ENCODE measurements at places on chromosomes 13 and 19.

GRCh38 chr13:24985107-24985506 lies 110.8 kb upstream of the PABPC3 start:
- no peak for DNase-seq

DNA sequence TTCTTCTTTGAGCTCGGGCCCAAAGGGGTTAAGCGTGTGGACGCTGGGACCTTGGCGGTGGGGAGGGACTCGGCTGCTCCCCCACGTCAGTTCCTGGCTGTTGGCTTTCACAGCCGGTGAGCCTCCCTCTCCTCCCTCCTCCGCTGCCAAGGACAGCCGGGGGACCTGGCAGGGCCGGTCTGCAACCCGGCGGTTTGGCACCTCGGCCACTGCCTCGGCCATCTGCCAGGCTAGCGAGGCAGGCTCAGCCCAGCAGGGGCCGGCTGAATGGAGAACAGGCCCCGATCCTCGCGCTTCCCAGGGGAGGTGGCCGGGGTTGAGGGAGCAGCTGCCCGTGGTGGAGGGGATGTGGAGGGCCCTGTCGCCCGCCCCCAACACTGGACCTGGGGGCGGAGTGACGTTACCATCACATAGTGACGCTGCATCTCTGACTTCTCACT lies 5.0 kb downstream of the TLE5 start:
- no peak for DNase-seq

DNA sequence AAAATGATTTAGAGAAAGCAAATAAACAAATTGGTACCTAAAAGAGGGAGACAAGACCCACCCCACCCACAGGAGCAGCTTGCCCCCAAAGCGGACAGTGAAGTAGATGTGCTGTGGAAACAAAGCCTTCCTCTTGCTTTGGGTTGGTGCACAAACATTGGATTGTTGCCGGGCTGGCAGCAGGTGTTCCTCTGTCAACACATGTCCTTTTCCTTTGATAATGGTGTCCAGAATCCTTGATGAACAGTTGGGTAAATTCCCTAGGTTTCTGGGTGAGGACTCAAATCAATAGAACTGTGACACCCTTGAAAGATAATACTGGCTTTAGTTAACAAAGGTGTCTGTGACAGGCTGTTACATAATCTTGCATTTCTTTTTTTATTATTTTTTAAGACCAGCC lies 311.8 kb downstream of the SPRY2 start:
- no peak for DNase-seq

GRCh38 chr19:30649934-30650614 lies 277.9 kb downstream of the ZNF536 start:
- DNase-seq, result peak; percentile 10

DNA sequence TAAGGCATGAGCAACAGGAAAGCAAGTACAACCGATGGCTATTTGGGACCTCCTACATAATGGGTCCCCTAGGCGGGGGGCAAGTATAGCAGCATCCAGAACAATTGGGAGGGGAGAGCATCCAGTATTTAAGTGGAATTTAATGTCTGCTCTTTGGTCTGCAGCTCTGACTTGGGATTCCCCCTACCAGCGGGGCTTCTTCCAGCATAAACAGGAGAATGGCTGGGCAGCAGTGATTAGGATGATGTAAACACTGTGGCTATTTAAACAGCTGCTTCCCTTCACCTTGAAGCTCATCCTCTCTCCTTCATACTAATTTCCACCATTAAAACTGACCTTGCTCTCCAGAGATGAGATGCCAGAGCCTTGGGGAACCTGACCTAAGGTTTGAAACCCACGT lies 73.9 kb upstream of the OXGR1 start:
- no peak for DNase-seq

- DNase-seq, result peak; percentile 74
Measured at GRCh38 chr19:55632463-55632834, 8.1 kb upstream of the ZNF784 start.

DNA sequence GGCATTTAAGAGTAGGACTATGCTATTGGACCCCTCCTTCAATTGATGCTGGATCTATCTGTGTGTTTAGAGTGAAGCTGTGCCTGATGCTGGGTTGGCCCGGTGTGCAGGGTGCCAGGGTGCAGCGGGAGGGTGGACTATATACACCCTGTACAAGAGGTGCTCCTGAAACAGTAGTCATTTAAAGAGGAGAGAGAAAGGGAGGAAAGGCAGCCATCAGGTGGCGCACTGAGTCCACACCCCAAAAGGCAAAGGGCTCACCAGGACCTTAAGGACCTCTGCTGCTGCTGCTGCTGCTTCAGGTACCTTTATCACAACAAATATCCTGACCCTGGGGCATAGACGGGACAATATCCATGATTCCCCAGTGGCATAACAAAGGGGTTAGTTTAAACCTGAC lies 39.4 kb downstream of the ZNF136 start:
- no peak for DNase-seq

DNA sequence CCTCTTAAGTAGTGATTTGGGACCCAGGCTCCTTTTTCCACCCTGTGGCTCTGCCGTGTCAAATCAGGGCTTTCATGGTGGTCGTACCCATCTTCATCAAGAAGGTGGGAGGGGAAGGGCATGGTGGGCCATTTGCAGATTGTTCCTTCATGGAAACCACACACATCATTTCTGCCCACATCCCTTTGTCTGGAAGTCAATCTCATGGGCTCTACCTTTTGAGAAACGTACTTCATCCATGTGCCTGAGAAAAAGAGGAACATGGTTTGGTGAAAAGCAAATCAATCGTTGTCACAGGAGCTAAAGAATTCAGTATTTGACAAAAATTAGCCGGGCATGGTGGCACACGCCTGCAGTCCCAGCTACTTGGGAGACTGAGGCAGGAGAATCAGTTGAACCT lies 233.4 kb downstream of the FOXO1 start:
- no peak for DNase-seq

DNA sequence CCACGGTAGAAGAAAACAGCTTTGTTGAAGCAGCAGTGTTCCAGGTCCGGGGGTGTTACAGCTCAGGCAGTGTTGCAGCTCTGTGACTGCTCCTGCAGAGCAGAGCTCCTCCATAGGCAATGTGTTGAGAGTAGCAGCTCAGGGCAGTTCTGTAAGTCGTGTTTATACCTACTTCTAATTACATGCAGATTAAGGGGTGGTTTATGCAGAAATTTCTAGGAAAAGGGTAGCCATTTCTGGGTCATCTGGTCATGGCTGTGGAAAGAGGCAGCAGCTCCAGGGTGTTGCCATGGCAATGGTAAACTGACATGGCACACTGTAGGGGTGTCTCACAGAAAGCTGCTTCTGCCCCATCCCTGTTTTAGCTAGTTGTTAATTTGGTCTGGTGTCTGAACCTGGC lies 316.4 kb downstream of the GPC5 start:
- DNase-seq, result no peak

- no peak for DNase-seq
Measured at GRCh38 chr19:2546128-2547032, 70.5 kb downstream of the GADD45B start.

DNA sequence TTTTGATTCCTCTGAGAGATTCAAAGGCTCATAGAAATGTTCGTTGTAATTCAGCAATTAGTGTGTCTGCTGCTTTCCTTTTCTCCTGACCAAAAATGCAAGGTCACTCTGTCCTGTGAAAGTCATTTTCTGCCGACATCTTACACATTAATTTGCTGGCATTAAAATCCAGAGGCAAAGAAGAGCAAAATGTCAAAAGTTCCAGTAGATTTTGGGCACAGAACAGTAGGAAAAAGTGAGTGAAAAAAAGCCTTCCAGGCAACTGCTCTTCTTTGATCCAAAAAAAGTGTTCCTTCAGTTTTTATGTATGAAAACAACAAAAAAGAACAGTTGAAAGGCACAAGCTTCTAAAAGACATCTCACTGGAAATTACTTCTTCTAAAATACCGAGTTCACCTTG lies 413.8 kb downstream of the FOXO1 start:
- DNase-seq, result no peak

- DNase-seq, result no peak
Measured at GRCh38 chr13:89432997-89433396, 1761.8 kb downstream of the SLITRK5 start.

GRCh38 chr13:69194130-69194529 lies 913.5 kb upstream of the ATXN8OS start:
- no peak for DNase-seq

- no peak for DNase-seq
Measured at GRCh38 chr13:106911627-106912026, 343.7 kb upstream of the ARGLU1 start.

GRCh38 chr13:25657157-25657556 lies 285.4 kb downstream of the ATP8A2 start:
- no peak for DNase-seq

DNA sequence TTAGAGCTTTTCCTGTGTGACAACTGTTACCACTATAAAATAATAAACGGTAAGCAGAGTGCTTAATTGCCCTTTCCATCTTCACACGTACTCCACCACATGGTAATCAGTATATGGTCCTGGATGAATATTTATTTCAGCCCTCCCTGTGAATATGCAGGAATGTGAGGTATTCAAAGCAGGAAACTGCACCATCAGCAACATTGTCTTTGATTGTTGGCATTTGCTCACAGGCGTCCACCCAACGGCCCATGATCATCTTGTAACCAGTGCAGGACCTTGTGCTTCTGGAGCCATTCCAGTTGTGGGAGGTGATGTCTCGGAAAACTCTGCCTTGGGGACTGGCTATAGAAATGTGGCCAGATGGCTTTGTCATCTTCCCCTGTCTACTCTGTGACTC lies 132.6 kb downstream of the COG6 start:
- DNase-seq, result no peak

- no peak for DNase-seq
Measured at GRCh38 chr13:27728271-27728670, 64.0 kb upstream of the GSX1 start.

DNA sequence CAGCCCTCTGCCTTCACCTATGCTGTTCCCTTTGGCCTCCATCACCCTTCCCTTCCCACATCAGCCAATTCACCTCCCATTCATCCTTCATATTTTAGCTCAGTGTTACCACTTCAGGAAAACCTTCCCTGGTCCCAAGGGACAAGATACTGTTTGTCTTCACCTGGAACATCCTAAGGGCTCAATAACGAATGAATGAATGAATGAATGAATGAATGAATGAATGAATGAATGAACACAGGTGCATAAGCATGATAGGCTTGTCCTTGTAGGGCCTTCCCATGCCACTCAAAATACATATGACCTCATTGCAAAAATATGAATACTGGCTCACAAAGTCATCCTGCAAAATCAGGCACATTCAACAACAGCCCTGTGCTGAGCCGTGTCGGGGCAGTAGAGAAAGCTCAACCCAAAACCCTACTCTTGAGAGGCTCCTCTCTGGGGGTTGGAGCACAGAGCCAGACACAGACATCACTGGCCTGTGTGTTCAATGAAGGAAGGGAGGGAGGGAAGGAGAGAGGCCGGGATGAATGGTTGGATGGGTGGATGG lies 33.7 kb upstream of the TPM4 start:
- DNase-seq, result no peak

- no peak for DNase-seq
Measured at GRCh38 chr19:46844067-46844489, 6.6 kb downstream of the AP2S1 start.

GRCh38 chr19:12792051-12792852 lies 966 bp downstream of the JUNB start:
- DNase-seq, result peak; percentile 77

GRCh38 chr13:45933203-45933908 lies 81.8 kb upstream of the SIAH3 start:
- DNase-seq, result no peak

- no peak for DNase-seq
Measured at GRCh38 chr13:111119966-111120365, 4.9 kb downstream of the ARHGEF7 start.

DNA sequence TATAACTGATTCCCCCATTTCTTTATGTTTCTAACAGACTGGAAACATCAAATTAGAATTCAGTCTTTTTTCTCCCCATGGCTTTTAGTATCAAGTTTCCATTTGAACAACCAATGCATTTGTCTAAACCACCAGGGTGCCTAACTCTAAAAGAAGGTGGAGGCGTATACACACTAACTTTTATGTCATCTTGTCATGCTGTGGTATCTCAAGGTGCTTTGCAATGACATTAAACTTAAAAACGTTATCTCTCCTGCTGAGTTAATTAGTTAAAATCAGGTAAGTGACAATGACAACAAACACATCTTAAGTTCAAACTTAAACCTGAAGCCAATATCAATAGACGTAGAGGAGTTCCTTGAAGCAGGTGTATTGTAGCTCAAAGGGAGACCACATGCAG lies 1001.7 kb downstream of the PCDH17 start:
- DNase-seq, result no peak

- DNase-seq, result no peak
Measured at GRCh38 chr19:14167576-14168138, 31.3 kb upstream of the ASF1B start.

DNA sequence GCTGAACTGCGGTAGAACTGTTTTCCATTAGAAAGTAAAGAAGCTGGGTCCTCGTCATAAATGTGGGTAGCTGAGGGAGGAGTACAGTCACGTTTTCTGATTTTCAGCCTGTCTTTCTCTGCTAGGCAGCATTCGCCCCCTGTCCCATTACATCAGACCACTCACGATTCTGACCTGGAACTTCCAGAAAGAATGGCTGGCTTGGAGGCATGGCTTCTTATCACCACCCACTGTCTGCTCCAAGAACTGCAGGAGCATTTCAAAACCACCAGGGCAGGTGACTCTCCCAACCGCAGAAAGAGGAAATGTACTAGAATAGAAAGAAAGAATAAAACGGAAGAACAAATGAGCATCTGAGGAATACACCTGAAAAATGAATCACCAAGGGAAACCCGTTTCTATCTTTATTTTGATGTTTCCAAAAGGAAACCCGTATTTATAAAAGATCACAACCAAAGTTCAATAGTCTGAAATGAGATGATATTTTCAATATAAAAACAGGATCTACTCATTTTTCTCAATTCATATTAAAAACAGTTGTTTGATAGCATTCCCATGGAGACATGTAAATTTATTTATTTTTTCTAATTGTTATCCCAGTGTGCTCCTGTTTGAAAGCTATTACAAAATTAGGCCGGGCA lies 22.1 kb upstream of the POMP start:
- DNase-seq, result peak; percentile 5

- no peak for DNase-seq
Measured at GRCh38 chr13:45674908-45675307, 27.2 kb upstream of the CBY2 start.

DNA sequence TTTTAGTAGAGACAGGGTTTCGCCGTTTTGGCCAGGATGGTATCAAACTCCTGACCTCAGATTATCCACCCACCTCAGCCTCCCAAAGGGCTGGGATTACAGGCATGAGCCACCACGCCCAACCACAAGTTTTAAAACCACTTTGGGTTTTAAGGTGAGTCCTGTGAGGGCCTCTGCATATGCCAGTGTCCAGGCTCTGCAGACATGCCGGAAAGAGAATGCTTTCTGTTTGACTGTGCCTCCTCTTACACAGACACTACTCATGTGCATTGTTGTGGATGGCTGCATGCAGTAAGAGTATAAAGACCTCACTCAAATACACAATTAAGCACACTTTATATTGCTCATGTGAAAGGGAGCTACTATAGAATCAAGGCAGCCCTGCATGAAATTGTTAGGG lies 20.8 kb upstream of the SLC25A30 start:
- DNase-seq, result no peak
